ENCODE measurements at places on chromosomes 7 and 10.

DNA sequence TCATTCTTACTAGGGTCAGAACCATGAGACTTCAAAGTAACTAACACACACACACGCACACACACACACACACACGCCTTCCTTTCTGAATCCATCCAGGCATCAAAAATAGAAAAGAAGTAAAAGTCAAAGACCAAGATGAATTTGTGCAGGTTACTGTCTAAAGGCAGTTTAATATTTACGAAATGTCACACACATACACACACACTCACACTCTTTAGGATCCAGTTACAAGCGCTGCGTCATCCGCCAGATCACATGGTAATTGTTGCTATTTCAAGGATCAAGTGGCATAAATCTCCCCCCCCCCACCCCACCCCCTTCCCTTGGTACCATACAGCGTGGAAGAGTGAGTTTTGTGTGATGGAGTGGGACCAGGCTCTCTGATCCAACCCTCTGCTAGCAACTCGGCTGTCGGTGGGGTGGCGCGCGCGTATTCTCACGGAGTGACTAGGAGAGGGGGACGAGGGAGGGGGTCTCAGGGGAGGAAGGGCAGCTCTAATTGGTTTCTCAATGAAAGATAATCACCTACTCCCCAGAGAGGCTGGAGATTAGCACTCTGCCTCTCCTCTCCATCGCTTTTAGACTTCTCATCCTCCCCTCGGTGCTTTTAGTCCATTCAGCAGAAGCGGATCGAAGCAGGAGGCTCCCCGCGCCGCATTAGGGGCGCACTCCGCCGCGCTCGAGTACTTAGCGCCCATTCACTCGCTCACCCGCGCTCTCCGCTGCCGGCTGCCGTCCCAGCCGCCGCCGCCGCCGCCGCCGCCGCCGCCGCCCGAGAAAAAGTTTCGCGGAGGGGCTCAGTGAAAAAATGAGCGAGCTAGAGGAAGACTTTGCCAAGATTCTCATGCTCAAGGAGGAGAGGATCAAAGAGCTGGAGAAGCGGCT, 83.5 kb upstream of the PRKG1 start:
- DNase-seq: peak; percentile 33

- DNase-seq: no peak
These were observed 1.9 kb downstream of the MIOS start for GRCh38 chr7:7568553-7568952.

GRCh38 chr7:74275401-74275881, 13.8 kb upstream of the CLIP2 start:
- DNase-seq: no peak

GRCh38 chr7:152132812-152133211, 107.3 kb downstream of the GALNT11 start:
- DNase-seq: no peak

GRCh38 chr7:135486261-135486920, 23.5 kb downstream of the CNOT4 start:
- DNase-seq: no peak

Data from thoracic aorta (tissue), 2 donors.